NCI-H1092 treated with DMSO at 0.1 percent for 48 hours (cell line): ENCODE measurements at places on chromosomes 5 and 9.

DNA sequence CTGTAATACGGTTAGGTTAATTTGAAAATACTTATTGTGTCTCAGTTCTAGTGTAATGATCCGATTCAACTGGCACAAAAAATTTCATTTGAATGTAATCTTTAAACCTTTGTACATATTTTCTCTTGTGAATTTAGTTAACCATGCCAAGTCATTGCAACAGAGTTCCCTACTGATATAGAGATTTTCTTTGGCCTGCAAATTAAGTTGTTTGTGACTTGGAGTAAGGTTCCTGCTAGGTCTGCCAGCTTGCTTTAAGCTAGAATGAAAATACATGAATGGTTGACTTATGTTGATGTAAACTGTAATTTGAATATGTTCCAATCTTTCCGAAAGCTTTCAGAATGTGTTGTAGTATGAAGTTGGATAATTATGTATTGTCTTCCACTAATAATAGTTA lies 1004.1 kb upstream of the EDIL3 start:
- no peak for DNase-seq

DNA sequence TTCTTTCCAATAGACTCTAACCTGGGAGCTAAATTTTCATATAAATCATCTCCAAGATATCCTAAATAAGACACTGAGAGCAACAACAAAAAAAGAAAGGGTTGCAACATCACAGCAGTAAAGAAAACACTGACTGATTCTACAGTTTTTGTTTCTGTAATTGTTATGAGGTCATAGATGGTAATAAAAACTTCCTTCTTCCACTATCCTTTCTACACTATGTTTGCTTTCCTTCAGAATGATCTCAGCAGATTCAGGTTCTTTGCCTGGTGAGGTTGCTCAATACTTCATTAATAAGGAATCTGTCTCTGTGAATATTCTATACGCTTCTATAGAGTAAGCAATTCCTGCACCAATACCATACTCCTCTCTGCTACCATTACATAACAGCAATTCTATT lies 835.6 kb upstream of the GRAMD2B start:
- no peak for DNase-seq

DNA sequence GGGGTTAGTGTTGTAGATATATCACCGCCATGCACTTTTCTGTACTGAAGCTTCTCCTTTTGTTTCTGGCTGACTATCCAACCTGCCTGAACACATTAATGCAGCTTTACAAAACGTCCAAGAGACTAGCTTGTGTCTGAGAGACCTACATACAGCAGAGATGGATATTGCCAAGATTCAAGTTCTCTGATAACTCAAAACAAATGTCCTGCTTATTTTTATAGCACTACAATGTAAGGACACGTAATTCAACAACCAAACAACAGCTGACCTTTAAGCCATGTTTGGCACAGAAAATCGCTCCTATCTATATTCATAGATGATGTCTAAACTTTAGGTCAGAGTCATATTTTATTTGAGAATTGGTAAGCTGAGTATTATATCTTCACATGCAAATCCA lies 76.2 kb upstream of the NTRK2 start:
- no peak for DNase-seq

DNA sequence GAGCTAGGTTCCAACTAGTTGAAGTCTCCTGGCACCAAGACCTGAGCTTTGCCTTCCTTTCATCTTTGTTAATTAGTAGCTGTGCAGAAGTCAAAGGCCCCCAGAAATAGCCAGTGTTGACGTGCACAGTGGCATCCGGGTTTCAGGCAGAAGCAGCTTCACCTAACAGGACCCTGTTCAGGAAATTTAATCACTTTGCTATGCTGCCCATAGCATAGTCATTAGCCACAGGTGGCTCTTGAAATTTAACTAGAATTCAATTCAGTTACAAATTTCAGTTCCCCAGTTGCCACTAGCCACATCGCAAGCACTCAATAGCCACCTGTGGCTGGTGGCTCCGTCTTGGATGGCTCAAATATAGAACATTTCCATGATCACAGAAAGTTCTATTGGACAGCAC lies 179.1 kb downstream of the GOLPH3 start:
- no peak for DNase-seq

GRCh38 chr5:168607946-168608345 lies 28.8 kb upstream of the PANK3 start:
- no peak for DNase-seq

GRCh38 chr5:10705747-10706146 lies 55.3 kb downstream of the DAP start:
- no peak for DNase-seq

DNA sequence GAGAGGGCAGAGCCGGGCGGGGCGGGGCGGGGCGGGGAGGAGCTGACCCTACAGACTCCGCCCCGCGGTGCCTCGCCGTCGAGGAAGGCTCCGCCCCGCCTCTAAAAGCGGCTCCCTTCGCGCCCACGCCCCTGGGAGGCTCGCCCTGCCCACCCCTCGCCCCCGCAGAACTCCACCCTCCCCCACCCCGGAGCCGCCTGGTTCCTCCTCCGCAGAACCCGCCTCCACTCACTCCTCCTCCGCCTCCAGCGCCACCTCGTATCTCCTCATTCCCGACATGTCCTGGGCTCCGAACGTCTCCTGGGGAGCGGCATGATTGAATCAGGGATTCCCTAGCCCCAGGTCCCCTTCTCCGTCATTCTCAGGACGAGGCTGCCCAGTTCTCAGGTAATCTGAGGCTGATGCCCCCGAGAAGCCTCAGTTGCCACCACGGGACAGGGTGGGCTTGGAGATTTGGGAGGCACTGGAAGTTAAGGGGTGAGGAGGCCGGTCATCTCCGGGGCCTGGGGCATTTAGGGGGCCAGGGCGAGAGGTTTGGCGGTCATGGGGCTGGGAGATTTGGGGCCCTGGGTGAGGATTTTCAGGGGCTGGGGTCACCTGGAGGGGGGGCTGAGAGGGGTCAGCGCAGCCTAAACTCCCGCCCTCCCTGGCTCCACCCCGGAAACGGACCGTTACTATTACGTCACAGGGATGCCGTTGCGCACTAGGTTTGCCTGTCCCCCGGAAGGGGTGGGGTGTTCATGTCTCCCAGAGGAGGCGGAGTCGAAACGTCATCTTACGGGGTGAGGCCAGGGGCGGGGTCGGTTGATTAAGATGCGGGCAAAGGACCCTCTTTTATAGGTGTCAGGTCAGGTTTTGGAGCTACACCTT lies 3.2 kb upstream of the CCL27 start:
- peak; percentile 96 for DNase-seq

GRCh38 chr5:149635394-149635793 lies 54.1 kb downstream of the ARHGEF37 start:
- DNase-seq = no peak

GRCh38 chr5:134592141-134592746 lies 40.4 kb downstream of the SAR1B start:
- DNase-seq = no peak

DNA sequence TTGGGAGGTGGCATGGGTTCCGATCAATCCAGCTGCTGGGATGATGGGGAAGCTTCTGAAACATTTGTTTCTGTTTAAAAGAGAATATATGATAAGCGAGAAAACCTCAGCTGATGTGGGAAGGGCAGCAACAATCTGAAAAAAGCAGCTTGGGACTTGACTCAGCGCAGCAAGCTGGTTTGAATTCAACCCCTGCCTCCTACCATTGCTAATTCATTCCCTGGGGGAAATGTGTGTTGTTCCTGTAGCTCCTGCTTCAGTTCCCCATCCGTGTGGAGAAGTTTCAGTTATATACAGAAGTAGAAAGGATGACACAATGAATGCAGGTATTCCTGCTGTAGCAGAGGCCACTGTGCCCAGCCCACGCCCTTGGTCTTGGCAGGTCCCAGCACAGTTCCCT lies 145.1 kb downstream of the NXNL2 start:
- no peak for DNase-seq

DNA sequence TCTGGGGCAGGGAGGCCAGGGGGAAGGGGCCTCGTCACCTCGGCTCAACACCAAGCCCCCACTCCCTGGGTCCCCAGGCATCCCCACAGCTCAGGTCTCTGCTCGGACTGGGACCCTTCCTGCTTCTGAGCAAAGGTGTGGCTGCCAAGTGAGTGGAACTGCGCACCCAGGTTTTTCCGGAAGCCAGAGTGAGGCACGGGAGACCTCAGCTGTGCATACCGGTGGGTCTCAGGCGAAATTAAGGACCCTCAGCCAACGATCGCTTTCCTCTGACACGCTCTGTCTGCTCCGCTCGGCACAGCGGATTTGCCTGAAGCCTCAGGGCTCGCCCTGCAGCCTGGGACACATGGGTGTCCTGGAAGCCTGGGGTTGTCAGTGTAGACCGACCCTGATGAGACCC lies 41.0 kb upstream of the IRX4 start:
- no peak for DNase-seq

DNA sequence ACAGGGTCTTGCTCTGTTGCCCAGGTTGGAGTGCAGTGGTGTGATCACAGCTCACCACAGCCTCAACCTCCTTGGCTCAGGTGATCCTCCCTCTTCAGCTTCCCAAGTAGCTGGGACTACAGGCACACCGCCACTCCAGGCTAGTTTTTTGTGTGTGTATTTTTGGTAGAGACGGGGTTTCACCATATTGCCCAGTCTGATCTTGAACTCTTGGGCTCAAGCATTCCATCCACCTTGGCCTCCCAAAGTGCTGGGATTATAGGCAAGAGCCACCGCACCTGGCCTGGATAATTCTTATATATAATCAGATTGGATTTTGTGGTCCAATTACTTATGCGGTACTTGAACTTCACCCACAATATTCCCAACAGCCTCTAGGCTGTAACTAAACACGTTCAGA lies 19.8 kb downstream of the CCDC69 start:
- no peak for DNase-seq

DNA sequence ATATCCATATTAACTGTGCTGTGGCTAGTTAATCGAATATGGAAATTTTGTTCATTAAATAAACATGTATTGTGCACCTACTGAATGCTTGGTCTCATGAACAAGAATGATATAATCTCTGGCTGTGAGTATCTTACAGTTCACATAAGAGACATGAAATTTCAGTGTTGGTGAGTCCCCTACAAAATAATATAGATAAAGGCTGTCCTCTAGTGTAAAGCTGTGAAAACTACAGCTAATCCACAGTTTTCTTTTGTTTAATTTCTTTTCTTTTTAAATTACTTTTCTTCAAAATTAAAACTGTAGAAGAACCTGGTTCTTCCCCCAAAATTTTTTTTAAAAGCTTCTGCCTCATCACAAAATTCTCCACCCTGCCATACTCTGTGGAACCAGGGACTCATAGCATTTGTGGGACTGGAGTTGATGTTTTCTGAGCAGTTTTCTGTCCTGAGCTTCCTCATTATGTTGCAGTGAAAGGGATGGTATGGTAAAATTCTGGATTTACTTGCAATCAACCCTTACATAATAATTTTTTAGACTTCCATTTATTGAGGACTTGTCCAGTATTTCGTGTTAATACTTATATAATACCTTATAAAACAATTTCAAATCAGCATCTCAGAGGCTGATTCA lies 135.0 kb downstream of the STK32A start:
- peak; percentile 11 for DNase-seq

GRCh38 chr5:110440058-110440457 lies 286.4 kb downstream of the TMEM232 start:
- DNase-seq = no peak

DNA sequence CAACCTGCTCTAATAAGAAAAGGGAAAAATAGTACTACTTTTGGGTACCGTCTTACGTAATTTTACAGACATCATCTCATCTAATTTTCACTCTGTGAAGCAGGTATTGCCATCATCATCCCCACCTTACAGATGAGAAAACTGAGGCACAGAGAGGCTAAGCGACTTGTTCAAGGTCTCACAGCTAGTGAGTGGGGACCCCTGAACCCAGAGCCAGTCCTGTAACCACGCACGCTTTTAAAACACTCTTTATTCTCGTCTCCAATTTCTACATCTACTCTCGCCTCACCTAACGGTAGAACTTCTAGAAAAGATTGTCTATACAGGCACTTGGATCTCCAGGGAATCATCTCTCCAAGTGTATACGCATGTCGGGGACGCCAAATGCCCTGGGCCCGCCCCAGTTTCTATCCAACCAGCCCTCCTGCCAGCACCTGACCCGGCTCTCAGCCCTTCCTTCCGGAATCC lies 1.5 kb upstream of the TRAF1 start:
- no peak for DNase-seq

- no peak for DNase-seq
Measured at GRCh38 chr5:178832618-178833201, 27.0 kb upstream of the ZNF354B start.

GRCh38 chr5:131993676-131994075 lies 17.8 kb downstream of the ACSL6 start:
- DNase-seq = no peak

DNA sequence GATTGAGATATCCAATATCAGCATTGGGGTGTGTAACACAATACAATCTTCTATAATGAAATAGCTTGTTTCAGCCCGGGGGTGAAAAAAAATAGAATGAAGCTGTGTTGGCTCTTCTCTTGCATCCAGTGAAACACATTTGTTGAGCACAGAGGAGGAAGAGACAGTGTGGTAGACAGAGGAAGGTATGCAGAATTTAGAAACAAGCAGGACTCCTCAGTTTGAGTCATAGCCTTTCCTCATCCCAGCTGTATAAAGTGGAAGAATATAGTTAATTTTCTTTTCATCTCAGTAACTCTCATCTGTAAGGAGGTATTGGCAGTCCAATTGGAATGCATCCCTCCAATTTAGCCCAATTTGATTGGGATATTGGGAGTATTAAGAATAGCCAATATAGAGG lies 302.2 kb upstream of the VLDLR start:
- no peak for DNase-seq

DNA sequence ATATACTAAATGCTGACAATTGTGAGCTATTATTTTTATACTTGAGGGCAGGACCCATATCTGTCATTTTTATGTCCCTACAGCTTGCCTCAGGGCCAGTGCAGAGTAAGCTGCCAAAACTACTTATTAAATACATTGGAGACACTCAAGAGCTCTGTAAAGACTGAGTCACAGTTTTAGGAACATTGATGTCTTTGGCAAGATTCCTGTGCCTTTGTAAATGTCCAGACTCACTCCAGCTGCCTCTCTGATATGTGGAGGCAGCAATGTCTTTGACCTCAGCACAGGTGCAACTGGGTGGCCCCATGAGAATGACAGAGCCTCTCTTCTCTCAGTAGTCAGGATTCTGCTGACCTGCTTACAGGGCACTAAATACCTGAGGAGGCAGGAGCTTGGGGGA lies 363.2 kb downstream of the OSTF1 start:
- peak; percentile 6 for DNase-seq

- no peak for DNase-seq
Measured at GRCh38 chr9:116905171-116905588, 218.1 kb downstream of the TRIM32 start.
